ENCODE measurements at places on chromosomes 12 and 14.

- no peak for DNase-seq
These were observed 5.0 kb downstream of the SETD3 start for GRCh38 chr14:99475660-99476059.

DNA sequence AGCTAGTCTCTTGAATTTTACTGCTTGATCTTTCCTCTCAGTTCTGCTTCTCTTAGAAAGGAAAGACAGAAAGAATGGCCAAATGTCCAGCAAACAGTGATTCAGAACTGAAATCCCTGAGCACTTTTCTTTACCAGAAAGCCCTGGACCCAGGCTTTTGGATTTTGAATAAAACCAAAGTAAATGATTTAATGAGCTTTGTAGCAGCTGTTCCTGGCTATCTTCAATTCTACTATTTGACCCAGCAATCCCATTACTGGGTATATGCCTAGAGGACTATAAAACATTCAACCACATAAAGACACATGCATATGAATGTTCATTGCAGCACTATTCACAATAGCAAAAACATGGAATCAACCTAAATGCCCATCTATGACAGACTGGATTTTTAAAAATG lies 187.2 kb downstream of the PRKD1 start:
- DNase-seq, result no peak

DNA sequence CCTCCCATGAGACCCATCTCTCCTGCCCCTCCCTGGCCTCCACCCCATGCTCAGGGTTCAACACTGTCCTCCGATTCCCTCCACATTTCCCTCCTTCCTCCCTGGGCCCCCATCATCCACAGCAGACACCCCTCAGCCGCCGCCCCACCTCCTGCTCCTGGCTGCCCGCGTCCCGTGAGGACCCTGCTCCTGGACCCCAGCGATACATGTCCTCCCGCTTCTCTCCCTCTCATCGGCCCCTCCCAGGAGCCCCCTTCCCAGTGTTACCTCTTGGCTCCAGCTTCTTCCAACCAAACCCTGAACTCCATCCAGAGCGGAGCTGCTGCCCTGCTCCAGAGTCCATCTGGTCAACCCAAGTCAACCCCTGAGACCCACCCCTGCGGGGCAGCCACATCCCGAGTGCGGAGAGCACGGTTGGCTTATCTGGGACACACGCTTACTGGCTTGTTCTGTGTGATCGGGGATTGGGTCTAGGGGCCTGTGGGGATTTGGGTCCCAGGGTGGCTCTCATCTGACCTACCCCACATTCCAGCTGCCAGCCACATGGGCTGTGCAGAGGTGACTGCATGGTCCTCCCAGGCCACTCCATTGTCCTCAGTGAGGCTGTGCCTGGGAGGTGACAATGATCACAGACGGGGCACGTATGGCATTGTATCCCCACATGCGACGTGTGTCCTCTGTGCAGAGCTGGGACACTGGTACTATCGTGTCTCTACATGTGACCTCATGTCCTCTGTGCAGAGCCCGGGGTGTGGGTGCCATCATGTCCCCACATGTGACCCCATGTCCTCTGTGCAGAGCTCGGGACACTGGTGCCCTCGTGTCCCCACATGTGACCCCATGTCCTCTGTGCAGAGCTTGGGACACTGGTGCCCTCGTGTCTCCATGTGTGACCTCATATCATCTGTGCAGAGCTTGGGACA lies 333.6 kb downstream of the ADGRD1 start:
- DNase-seq, result no peak

DNA sequence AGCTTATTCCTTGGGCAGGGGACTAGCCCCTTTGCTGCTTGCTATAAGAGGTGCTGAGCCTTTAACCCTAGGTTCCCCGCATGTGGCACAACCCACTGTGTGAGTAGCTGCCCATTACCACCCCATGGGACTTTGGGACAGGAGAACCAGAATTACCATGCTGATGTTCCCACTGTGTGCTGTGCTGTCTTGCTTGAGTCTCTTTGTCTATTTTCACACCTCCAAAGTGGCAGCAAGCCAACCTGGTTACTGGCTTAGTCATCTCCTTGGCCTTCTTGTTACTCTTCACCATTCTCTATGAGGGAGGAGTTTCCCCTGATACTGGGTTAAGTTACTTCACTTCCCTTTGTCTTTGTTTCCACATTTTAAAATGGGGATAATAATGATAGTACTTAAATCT lies 73.4 kb upstream of the ETV6 start:
- peak; percentile 80 for DNase-seq

- peak; percentile 51 for DNase-seq
These were observed 23.0 kb downstream of the FAM222A start for GRCh38 chr12:109736552-109737108.

DNA sequence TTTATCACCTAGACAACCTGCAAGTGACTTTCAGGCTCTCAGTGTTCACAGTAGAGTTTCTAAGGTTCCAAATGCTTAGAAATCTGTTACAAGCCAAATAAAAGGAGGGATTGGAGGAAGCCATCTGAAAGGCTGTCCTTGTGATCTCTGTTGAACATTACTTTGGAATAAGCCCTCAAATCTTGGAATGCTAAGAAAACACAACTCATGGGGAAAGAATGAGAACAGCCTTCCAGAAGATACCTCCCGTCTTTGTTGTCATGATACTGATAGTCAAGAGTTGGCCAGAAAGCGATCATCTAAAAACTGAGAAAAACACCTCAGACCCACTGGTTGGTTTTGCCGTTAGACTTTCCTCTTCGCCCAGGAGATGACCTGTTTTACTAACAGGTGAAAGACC lies 44.4 kb upstream of the KCNK13 start:
- no peak for DNase-seq

GRCh38 chr14:29232153-29232552 lies 465.6 kb downstream of the FOXG1 start:
- DNase-seq, result no peak

DNA sequence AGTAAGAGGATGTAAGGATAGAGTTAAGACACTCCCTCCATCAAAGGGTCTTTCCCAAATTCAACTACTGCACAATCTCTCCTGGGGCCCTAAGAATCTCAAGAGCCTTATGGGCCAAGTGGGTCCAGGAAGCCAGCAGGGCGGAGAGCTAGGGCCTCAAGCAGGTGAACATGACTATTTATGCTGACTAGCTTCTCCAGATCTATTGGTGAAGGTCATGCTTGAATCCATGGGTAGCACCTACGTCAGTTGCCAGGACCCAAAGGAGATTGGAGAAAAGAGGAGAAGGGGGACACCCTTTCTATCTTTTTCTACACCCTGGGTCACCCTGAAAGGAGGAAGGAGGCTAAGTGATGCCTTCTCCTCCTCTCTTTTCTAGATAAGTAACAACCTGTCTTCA lies 534.2 kb upstream of the MIS18BP1 start:
- DNase-seq, result no peak

DNA sequence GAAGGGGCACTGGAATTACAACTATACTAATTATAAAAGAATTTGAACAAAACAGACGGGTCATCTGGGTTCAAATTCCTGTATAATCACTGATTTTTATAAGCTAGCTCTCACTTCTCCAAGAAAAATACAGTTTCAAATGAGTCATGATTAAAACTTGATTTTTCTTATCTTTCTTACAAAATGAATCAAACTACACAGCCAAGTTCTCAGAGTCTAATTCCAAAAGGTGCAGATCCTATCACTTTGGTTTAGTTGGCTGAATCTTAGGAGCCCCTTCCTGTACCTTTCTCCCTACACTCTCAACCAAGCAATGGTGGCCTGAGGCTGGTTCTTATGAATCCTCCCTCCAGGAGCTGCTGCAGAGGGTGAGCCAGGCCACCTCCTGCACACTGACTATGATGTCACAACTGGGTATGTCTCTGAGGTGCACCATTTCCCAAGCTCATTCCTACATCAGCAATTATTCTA lies 43.8 kb upstream of the BMP4 start:
- peak; percentile 45 for DNase-seq

DNA sequence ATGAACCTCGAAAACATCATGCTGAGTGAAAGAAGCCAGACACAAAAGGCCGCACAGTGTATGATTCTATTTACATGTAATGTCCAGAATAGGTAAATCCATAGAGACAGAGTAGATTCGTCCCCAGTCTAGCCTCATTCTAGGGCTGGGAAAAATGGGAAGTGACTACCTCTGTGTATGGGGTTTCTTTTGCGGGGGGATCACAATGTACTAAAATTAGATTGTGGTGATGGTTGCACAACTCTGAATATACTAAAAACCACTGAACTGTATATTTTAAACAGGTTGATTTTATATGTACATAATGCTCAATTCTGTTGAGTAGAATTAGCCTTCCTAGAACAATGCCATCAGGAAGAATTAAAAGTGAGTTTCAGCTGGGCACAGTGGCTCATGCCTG lies 6.3 kb upstream of the RILPL2 start:
- no peak for DNase-seq

DNA sequence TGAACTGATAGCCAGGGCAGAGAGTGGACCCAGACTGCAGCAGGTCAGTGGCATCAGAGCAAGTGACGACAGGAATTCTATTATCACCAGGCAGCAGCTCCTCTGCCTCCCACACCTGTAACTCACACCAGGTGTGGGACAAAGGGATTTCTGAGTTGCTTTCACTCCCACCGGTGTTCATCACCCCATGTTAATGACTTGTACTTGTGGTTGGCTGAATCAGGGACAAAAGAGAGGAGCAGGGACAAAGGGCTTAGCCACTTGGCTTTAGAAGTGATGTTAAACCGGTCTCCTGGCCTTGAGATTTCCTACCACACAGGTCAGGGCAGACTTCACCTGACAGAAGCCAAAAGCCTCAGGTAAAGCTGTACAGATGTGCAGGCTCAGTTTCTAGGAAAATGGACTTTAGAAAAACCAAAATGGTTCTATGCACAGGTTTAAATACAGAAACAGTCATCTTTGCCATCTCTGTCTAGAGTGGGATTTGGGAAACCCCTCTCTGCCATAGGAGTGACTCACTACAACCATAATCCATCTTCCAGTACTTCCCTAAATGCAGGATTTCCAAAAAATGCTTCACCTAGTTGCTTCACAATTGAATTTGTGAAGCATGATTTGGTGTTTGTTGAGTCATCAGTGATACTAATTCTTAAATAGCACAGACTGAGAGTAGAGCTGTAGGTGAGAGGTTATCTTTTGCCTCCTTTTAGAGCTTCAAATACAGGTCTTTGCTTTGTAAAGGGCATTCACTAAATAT lies 158.5 kb downstream of the PRKCH start:
- DNase-seq, result no peak

GRCh38 chr12:116563262-116563661 lies 4.1 kb downstream of the MAP1LC3B2 start:
- DNase-seq, result no peak

GRCh38 chr12:24025153-24025798 lies 75.8 kb upstream of the SOX5 start:
- DNase-seq, result no peak

GRCh38 chr14:22039938-22040780 lies 366.5 kb upstream of the OR4E1 start:
- no peak for DNase-seq

DNA sequence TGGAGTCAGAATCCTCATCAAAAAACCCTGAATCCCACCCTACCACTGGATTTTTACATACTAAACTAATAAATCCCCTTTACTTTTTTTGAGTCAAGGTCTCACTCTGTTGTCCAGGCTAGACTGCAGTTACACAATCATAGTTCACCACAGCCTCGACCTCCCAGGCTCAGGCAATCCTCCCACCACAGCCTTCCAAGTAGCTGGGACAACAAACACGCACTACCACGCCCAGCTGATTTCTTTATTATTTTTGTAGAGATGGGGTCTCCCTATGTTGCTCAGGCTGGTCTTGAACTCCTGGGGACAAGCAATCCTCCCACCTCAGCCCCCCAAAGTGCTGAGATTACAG lies 24.3 kb downstream of the SPTSSA start:
- no peak for DNase-seq

- DNase-seq, result no peak
These were observed 132.7 kb upstream of the EEA1 start for GRCh38 chr12:93061473-93062419.

GRCh38 chr12:59820594-59821011 lies 224.8 kb downstream of the SLC16A7 start:
- peak; percentile 85 for DNase-seq

- no peak for DNase-seq
These were observed 8.3 kb downstream of the PROX2 start for GRCh38 chr14:74867673-74868072.

- no peak for DNase-seq
These were observed 8.4 kb downstream of the LRFN5 start for GRCh38 chr14:41615011-41615595.

- DNase-seq, result no peak
These were observed 218.1 kb downstream of the APAF1 start for GRCh38 chr12:98863167-98863566.

GRCh38 chr14:26934151-26934550 lies 336.3 kb upstream of the NOVA1 start:
- no peak for DNase-seq

- DNase-seq, result no peak
These were observed 52.7 kb downstream of the CCDC85C start for GRCh38 chr14:99551034-99551922.

- no peak for DNase-seq
These were observed 52.3 kb downstream of the VEZT start for GRCh38 chr12:95269892-95270291.

- DNase-seq, result no peak
These were observed 74.2 kb downstream of the RCOR1 start for GRCh38 chr14:102666635-102667034.

- DNase-seq, result no peak
These were observed 18.8 kb downstream of the KNTC1 start for GRCh38 chr12:122545855-122546254.

DNA sequence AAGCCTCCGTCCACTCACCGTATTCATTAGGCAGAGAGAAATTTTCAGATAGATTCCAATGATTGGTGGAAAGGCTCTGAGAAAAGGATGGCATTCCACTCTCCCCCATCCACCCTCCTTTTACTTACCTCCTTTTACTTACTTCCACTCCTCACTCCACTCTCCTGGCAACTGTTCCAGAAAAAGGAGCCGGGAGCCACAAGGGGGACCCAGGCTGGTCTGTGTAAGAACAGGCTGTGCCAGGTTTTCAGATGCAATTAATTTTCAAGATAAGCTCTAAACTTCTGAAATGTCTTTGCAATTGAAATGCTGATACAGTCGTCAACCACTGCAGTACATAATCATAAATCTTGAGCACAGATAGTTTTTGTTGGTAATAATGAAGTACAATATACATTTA lies 248.8 kb downstream of the ANO6 start:
- DNase-seq, result no peak

- DNase-seq, result no peak
These were observed 29.3 kb downstream of the DHRS2 start for GRCh38 chr14:23665302-23666016.

DNA sequence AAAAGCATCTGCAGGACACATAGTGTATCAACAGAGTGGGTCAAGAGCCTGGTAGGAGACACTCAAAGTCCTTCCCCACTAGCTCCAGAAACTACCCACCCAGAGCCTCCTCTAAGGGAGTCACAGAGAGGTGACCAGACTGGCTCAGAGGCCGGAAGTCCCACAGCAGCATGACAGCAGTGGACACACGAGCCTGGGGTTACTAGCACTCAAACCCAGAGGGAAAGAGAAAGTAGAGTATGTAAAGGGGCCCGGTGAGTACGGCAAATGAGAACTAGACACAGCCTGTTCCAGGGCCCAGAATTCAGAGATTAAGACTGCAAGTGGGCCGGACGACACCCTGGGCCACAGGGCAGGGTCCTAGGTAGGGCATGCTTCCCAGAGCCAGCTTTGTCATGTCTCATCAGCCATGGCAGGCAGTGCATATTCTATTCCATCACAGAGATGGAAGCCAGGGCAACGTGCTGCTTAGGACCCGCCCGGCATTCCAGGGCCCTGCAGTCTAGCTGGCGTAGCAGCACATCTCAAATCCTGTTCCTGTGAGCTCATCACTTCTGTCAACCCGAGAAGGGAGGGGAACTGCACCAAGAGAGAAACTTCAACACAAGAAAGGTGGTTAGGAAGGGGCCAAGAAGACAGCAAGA lies 4.2 kb downstream of the IFFO1 start:
- peak; percentile 80 for DNase-seq

- no peak for DNase-seq
These were observed 19.8 kb downstream of the RAB35 start for GRCh38 chr12:120096671-120097202.
